Activated CD8-positive, alpha-beta memory T cell treated with anti-CD3 and anti-CD28 coated beads for 48 hours (primary cell): ENCODE measurements at places on chromosomes 2 and 18.

DNA sequence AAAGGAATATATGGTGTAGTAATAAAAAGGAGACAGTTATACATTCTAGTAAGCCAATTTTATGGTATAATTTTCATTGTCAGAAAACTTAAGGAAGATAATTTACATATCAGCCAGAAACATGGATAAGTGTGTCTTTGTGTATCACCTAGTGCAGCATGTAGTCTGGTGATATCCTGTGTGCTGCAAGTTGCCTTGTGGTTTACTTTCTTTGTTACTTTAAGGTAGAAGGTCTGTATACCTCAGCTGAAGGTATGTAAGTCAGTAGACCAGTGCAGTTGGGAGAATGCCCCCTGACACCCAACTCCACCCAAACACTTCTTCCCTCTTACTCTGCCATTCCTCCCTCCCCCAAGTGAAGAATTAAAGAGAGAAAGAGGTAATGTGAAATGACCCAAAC, 11.0 kb downstream of the GORASP2 start:
- no peak for DNase-seq

- no peak for DNase-seq
These were observed 47.3 kb upstream of the SLC38A11 start for GRCh38 chr2:165002638-165003037.

DNA sequence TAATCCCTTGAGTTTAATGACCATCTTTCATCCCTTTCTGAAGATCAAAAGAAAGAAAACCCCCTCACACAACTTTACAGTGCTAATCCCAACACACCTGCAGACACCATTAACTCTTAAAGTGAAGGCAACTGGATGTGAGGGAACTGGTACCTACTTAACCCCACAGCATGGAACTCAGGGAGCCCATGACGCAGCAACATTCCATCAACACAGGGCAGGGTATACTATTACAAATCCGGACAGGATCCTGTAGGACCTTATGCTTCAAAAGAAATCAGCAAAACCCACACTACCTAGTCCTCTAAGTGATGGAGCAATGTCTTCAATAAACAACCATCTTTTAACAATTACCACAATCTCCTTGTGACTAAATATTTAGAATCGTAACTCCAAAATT, 78.6 kb downstream of the FARSB start:
- DNase-seq: no peak

GRCh38 chr18:7616661-7617060, 49.5 kb downstream of the PTPRM start:
- DNase-seq: no peak

DNA sequence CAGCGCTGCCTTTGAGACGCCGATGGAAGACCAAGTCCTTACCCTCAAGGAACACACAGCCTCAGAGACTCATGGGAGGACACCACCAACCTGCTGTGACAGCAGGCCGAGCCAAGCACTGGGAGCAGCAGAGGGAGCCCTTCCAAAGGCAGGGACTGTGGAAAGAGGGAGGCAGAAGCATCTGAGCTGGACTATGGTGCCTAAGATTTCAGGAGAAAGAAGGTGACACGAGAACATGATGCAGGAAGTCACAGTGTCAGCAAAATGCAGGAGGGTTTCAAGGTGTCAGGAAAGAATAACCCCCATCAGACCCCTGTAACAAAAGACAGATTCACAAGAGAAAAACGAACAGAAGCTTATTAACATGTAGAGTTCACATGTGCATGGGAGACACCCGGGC, 24.2 kb upstream of the COX7A2L start:
- DNase-seq: no peak

DNA sequence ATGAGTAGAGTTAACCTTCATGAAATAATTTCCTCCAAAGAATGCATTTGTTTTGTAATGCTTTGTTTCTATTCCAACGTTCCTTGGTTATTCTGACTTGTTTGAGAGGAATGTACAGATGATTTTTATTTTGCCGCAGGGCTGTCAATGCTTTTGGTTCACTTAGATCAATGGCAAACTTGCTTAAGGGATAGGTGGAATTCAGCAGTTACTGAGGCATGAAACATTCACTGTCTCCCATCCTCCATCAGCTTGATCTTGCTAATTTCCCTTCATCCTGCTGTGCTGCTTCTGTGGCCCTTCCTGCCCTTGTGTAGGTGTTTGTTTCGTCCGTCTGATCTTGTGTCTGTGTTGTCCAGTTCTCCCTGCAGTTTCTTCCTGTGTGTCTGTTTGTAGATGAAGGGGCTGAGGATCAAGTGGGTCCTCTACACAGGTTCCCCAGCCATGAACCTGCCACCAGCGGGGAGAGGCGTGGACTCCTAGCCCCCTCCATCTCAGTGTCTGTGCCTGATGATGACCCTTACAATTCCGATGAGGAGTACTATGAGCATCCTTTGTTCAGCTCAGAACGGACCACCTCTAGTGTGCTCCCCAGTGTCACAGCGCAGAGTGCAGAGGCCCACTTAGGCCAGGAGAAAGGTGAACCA, 84.2 kb upstream of the UNC80 start:
- DNase-seq: no peak

DNA sequence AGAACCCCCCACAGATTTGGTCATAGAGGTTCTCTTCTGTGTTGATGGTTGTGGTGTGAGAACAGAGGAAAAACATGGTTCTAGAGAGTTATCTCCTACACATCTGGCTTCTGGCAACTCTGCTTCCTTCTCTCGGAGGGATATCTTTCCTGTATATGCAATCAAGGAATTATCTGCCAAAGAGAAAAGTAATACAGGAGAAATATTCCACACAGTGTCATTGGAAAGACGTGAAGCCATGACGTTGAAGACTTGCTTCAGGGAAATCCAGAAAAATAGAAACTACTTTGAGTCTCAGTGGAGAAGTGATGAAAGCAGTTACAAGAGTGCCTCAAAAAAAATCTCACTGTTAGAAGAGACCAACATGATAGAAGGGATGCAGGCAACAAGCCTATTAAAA, 78.5 kb downstream of the RAB31 start:
- no peak for DNase-seq

DNA sequence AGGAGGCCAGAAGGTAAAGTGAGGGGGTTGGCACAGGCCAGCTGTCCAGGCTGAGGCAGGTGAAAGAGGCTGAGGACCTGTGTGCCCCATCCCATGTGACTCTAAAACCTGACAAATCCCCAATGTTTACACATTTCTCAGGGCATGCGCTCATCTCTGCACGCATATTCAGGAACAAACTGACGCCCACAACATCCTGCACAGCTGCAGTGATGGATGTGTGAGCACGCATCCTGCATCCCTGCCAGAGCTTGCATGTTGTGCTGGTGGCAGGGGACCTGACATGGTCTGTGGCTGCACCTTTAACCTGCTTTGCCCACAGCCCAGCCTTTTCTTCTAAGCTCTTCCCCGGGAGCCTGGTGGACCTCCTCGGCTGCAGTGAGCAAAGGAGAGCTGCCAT, 83.1 kb downstream of the FBXO15 start:
- DNase-seq: no peak
